ENCODE measurements at places on chromosomes 13 and 19.

- no peak for DNase-seq
These were observed 4.2 kb downstream of the TTC9B start for GRCh38 chr19:40213882-40214570.

DNA sequence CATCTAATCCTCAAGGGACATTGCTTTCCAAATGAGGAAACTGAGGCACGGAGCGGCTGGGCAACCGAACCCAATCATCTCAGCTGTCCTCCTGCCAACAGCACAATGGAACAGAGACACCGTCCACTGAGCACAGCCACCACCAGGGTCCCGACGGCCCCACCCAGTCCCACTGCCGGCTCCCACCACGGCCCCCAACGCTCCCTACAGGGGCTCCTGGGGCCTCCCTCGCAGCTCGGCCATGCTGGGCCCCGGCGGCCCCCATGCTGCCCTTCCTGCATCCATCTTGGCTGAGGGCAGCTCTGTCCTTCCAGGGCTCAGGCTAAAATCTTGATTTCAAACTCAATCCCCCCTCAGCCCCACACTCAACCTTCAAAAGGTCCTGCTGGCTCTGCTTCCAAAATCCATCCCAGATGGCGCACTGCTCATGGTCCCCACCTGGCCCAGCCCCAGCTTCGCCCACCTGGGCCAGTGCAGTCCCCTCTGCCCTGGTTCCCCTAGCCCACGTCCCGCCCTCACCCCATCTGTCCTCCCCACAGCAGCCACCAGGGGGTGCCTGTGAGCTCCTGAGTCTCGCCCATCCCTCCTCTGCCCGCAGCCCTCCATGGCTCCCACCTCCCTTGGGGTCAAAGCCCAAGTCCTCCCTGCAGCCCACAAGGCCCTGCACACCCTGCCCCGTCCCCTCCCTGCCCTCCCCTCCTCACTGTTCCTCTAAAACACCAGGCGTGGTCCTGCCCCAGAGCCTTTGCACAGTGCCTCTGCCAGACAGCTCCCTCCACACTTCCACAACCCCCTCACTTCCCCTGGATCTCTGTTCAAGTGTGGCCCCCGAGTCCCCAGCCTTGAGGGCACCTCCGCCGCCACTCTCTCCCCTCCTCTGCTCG is 7.9 kb downstream of the PIP5K1C start:
- no peak for DNase-seq

- no peak for DNase-seq
These were observed 17.5 kb upstream of the ASPDH start for GRCh38 chr19:50531171-50531612.

- no peak for DNase-seq
These were observed 7.7 kb downstream of the MEX3D start for GRCh38 chr19:1560286-1560882.

DNA sequence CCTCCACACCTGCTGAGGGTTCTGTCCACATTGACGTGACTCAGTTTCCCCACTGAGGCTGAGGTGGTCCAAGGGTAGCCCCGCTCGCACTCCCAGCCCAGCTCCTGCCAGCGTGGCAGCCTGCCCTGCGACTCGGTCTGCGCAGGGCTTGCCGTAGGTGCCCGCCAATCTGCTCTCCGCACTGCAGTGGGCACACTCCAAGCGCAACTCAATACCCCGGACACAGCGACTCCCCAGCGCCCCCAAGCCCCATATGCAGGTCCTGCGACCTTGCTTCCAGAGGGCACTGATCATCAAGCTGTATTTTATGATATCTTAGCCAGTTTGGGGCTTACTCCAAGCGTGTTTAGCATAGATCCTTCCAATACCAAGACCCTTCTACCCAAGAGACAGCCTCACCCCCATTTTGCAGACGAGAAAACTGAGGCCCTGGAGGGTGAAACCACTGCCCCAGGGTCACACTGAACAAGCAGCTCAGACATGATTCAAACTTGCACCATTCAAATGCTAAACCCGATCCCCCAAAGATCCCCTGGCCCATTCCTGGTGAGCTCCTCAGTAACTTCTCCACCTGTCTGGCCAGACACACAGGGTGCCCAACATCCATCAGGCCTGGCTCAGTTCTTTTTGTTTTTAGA is 13.5 kb downstream of the PTPRS start:
- no peak for DNase-seq

GRCh38 chr19:49927526-49928264 is 1.3 kb upstream of the ATF5 start:
- no peak for DNase-seq

DNA sequence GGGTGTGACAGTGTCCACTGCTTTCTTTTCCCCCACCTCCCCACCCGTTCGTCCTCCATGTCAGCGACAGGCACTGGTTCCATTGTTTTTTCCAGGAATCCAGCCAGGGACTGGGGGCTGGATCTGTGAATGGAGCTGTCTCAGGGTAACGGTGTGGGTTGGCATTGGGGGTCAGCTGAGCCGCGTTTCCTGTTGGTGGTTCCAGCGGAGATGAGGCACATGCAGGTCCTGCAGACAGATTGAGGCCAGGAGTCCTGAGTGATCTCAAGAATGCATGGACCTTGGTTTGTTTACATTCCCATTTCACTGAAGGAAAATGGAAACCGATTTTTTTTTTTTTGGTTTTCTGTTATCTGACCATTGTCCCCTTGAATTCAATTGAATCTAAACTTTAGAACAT is 303.9 kb downstream of the FGF9 start:
- DNase-seq: no peak

DNA sequence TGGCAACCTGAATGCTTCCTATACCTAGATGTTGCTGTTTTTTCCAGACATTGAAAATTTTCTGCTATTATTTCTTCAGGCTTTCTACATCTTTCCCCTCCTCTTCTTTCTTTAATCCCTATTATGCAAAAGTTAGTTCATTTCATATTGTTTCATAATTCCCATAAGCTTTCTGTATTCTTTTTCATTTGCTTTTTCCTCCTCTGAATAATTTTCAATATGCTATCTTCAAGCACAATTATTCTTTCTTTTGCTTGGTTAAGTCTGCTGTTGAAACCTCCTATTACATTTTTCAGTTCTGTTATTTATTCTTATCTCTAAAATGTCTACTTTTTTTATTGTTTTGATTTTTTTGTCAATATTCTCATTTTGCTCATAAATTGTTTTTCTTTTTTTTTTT is 947.1 kb upstream of the MIR17HG start:
- DNase-seq: no peak

DNA sequence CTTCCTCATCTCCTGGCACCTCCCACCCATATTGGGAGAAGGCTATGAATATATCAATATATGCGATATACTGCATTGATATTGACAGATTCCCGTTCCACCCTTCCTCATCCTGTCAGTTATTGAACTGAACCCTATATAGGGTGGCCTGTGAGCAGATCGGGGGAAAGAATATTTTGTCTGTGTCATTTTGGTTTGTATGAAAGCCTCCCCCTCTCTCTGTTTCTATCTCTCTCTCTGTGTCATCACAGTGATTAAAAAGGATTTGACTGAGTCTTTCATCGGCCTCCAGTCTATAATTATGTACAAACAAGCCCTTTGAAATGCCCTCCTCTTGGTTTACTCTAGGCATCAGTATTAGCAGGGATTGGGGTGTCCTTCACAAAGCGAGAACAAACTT is 35.7 kb downstream of the RASL11A start:
- DNase-seq: no peak

GRCh38 chr13:80334597-80335260 is 6.2 kb downstream of the SPRY2 start:
- no peak for DNase-seq

DNA sequence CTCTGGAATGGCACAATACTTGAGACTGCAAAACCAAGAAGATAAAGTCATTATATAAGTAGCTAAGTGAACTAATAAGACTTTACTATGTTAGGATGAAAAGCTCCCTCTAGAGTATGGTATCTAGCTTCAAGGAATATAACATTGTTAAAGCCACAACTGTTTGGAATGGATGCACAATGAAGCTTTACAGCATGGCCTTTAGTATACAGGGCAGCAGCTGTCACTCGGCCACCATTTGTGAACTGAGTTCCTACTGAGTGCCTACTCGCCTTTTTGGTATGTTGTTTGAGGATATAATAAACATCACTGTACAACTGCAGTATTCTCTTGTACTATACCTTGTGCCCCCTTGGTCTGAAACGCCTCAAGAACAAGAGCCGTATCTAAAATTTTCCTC is 6.8 kb downstream of the ALG5 start:
- no peak for DNase-seq

- DNase-seq: no peak
These were observed 471.6 kb downstream of the PCDH20 start for GRCh38 chr13:60944016-60944415.

DNA sequence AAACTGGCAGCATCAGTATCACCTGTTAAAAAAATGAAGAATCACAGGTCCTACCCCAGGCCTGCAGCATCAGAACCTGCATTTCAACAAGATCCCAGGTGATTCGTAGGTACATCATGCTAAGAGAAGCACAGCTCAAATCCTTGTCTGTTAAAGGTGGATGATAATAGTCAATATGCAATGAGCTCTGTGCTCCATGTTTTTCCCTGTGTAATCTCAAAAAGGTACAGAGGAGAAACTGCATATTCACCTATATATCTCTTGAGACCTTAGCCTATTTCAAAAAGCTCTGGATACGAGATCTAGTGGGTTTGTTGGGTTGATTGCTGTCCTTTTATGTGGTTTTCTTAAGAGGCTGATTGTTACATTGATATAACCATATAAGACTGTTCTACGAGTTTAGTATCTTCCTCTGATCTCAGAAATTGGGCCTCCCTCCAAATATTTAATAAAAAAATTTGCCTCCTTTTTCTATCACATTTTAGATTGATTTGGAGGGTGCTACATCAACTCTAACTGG is 148.9 kb downstream of the DCT start:
- no peak for DNase-seq

DNA sequence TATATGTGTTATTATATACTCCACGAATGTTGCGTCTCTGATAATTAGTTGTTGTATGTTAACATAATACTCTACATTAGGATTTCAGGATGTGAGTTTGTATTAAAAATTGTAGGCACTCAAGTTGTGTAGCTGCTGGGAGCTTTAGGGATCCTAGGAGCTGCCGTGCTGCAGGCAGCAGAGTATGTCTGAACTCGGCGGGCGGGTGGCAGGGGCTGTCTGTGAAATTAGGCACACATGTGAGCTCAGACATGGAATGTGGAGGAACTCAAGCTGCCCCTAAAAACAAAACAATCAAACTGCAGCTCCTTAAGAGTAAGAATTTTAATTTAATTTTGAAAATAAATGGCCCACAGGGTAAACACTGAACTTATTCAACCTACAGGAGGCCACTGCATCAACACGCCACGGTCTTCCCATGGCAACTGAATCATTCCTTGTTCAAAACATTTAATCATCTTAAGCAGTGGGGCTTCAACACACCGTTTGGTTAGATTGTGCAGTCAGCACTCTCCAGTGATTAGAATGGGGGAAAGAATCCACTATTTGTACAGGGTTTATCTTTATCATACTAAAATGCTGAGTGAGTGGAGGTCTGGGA is 22.7 kb downstream of the SERTM1 start:
- DNase-seq: no peak

- DNase-seq: no peak
These were observed 53.5 kb upstream of the ALOX5AP start for GRCh38 chr13:30681843-30682242.

GRCh38 chr13:111908981-111909380 is 158.0 kb upstream of the SOX1 start:
- DNase-seq: peak; percentile 52

DNA sequence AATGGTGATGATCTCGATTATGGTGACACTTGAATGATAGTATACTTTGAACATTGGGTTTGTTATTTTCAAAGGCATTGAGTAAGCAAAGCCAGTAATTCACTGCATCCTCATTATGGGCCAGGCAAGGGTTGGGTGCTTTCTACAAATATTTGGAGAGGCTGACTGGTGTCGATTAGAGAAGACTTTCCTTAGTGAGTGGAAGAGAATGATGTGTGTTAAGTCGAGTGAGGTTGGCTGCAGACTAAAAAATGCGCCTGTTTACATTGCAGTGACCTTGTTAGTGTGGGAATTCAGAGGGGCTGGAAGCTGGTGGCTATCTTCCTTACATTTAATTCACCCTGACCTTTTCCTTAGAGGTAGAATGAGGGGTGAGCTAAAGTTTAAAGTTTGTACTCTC is 22.4 kb upstream of the RNF113B start:
- no peak for DNase-seq

- DNase-seq: no peak
These were observed 82.6 kb downstream of the KATNAL1 start for GRCh38 chr13:30224732-30225131.

- DNase-seq: no peak
These were observed 1210.1 kb upstream of the SPRY2 start for GRCh38 chr13:81551036-81551435.

DNA sequence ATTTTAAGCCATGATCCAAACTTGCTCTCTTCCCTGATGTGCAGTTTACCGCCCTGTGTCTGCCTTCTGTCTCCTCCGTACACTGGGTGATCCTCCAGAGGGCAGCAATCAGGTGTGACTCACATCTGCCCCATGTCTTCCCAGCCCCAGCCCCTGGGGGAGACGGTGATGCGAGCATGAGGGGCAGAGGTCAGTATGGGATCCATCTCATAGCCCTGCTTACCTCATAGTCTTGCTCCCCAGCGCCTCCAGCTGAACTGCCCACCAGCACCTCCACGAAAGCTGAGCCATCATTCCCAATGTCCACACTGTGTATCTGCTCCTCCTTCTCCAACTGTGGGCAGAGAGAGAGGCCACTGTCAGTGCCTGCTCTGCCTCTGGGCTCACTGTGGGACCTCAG is 14.6 kb downstream of the XRCC1 start:
- DNase-seq: peak; percentile 68

DNA sequence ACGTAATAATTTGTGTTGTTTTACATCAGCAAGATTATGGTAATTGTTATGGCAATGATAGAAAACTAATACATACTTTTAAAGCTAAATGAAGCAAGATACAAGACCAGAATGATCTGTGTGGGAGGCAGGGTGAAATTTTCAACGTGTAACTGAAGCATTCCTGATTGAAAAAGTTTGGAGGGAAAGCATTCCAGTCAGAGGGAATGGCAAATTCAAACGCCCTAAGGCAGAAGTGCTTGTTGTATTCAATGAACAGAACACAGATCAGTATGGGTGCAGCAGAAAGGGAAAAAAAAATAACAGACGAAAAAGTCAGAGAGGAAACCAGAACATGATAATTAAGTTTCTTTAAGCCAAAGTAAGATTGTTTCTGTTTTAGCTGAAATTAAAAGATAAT is 928.5 kb upstream of the SLITRK1 start:
- DNase-seq: no peak

DNA sequence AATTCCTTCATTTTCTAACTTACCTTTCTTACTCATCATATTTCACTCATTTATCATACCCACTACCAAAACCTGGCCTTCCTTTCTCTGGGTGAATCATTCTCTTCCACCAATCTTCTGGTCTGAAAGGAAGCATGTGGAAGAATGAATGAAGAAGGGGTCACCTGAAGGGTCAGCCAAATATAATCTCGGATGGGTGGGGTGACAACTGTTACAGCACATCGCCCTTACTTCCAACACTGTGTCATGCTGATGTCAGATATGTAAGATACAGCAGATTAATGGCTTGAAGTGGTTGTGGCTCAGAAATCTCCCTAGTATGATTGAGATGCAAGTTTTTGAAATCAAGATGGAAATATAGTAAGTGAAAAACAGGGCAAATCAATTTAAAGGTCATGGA is 401.7 kb upstream of the HTR2A start:
- DNase-seq: no peak
